ENCODE measurements at places on chromosomes 13 and 19. TPM values are rescaled to one million over a fixed set of nuclear protein-coding genes. Genes with fewer than 3 reads are reported as not detected.

The RB1 gene
- 87.3 TPM for total RNA-seq

The XAB2 gene
- 52.3 TPM for total RNA-seq

- peak; percentile 35 for DNase-seq
Measured at GRCh38 chr13:24215126-24215525, 54.6 kb downstream of the SPATA13 start.

The LYL1 gene
- total RNA-seq: 1.7 TPM

The FAM83E gene
- not detected for total RNA-seq

DNA sequence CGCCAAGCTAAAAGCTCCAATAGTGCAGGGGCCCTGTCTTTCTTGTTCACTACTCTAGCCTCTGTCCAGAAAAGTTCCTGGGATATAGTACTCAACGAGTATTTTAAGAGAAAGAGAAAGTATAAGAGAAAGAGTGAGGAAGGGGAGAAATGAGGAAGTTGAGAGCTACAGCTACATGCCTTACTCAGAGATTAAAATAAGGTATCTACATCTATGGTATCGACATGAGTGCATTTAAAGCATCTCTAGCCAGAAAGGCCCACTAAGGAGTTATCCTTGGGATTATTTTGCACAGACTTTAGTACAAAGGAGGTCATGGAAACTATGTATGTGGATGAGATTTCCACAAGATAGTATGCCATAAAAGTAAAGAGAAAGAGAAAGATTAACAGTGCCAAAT is 28.5 kb downstream of the MYCBP2 start:
- no peak for DNase-seq

DNA sequence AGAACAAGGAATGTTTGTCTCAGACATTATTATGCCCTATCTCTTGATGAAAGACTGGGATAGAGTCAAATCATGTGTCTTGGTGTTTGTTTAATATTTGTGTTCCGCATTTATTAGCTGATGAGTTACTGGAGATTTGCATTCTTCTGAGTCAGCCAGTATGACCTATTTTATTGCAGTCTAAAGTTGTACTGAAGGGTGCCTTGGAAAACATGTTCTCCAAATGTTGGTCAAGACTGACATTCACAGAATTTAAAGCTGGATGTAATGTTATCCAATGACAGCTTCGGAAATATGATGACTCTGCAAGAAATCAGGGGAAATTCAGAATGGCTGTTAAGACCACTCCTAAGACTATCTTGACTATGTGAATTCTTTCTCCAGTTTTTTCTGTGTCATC is 134.0 kb downstream of the KCNRG start:
- DNase-seq: peak; percentile 48

The PPFIA3 gene
- 2.6 TPM for total RNA-seq

The MYH14 gene
- total RNA-seq: 0.85 TPM

DNA sequence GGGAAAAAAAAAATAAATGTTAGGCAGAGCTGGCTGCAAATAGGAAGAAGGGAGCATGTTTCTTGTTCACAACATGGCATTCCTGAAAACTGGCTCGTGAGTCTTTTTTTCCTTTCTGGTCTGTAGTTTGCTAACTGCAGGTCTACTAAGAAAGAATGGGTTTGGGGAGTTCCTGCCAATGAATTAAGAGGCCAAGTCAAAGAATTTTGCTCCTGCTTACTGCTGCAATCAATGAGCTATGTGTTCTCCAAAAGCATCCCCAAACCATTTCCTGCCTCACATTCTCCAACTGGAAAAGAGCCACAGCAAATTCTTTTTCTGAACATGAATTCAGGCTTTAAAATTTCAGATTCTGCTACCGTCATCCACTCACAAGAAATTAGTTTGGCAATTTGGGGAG is 88.6 kb downstream of the DCT start:
- no peak for DNase-seq

The TMEM161A gene
- total RNA-seq: 14.1 TPM

DNA sequence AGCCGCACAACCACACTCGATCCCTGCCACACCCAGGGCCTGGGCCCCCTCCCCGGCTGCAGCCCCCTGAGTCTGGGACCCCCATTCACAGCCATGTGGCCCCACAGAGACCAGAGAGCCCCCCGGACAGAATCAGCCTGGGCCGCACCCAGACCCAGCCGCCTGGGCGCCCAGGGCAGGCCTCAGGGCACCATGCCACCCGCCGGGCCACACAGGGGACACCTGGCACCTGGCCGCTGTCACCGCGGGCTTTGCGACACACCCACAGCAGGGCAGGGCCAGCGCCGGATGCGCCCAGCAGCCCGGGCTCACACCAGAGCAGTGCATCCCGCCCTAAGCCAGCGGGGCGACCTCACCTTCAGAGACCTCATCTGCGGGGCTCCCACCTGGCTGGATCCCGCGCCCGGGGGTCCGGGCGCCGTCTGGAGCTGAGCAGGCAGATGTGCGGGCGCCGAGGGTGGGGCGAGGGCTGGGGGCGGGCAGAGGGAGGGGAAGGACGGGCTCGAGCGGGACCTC is 443 bp downstream of the TBXA2R start:
- no peak for DNase-seq

DNA sequence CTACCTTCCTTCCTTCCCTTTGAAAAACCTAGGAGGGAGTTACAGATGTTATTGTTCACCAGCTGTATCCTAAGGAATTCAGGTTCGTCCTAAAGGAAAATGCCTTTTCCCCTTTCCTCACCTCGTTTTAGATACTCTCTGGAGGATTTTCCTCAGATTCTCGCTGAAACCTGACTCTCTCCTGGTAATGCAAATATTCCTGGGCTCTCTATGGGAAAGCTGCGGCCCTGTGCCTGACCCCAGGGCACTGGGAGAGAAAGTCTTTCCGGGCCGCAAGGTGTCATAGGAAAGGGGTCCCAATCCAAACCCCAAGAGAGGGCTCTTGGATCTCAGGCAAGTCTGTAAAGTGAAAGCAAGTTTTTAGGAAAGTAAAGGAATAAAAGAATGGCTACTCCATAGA is 13.1 kb upstream of the OR1M1 start:
- DNase-seq: no peak

DNA sequence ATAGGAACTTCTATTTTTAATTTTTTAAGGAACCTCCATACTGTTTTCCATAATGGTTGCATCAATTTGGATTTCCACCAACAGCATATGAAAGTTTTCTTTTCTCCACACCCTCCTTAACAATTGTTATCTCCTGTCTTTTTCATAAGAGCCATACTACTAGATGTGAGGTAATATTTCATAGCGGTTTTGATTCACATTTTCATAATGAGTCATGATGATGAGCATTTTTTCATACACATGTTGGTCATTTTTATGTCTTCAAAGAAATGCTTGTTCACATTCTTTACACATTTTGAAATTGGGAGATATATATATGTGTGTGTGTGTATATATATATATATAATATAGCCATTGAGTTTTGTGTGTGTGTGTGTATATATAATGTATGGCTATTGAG is 420.3 kb upstream of the PCDH9 start:
- no peak for DNase-seq

DNA sequence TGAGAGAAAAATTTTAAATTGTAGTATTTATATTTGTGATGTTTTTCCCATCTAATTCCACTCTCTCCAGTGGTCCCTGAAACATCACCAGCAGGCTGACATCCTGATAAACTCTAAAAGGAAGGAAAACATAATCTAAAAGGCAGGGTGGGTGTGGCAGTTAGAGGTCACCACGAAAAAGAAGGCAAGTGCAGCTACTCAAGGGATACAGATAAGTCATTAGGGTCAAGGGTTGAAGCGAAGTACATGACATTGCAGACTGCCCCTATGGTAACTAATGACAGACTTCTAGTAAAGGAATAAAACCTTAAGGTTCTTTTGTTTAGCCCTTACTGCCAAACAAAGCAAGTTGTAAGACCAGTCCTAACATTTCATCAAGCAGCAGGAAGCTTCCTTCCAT is 6.0 kb upstream of the NEK3 start:
- no peak for DNase-seq

The SELENOV gene
- total RNA-seq: not detected

- DNase-seq: peak; percentile 48
Measured at GRCh38 chr19:35671818-35672217, 5.5 kb downstream of the UPK1A start.

The ERCC5 gene
- 78.0 TPM for total RNA-seq

The PSPN gene
- 0.69 TPM for total RNA-seq

GRCh38 chr13:41311406-41312175 is 524 bp downstream of the NAA16 start:
- DNase-seq: no peak

The ZNF677 gene
- 7.1 TPM for total RNA-seq

The PEAK3 gene
- 0.05 TPM for total RNA-seq

The ZNF701 gene
- 13.5 TPM for total RNA-seq

DNA sequence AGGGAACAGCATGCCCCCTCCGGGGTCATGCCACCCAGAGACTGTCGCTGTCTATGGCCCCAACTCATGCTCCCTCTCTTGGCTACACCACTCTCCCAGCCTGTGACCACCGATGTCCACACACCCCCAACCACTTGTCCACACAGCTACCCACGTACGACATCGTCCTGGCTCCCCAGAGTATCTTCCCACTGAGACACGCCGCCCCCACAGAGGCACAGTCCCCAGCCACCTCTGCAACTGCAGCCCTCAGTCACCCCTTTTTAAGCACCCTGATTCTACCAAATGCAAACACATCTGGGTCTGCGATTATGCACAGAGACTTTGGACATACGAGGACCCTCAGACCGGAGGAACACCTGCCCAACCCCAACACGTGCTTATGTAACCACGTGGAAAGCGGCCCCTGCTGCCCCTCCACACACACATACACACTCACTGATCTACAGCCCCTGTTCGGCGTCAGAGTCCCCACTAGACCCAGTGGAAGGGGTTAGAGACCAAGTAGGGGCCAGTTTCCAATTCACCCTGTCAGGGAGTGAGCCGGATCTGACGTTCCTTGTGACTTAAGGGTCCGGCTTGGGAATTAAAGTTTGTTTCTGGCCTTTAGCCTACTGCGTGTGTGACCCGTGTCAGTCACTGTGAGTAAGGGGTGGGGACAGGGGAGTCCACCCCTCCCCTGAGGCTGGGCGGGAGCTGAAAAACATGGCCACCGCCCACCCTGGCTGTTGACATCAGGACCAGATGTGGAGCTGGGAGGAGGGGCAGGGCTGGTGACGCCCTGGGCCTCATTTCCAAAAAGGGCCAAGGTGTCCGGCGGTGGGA is 11.9 kb upstream of the AXL start:
- DNase-seq: no peak

DNA sequence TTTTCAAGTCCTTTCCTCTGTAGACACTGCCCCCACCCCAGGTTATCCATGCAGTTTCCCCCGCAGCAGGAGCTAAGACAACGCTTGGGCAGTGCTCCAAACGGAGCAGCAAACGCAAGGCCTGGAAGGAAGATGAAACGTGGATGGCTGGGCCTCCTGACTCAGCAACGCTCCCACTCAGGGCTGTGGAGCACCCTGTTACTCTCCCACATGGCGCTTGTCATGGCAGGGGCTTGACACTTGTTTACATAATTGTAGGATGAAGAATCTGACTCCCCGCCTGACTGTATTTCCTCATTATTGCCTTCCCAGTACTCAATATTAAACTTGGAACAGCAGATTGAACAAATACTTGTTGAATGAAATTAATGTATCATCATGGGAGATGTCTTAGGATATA is 799 bp upstream of the C1QTNF9B start:
- no peak for DNase-seq

DNA sequence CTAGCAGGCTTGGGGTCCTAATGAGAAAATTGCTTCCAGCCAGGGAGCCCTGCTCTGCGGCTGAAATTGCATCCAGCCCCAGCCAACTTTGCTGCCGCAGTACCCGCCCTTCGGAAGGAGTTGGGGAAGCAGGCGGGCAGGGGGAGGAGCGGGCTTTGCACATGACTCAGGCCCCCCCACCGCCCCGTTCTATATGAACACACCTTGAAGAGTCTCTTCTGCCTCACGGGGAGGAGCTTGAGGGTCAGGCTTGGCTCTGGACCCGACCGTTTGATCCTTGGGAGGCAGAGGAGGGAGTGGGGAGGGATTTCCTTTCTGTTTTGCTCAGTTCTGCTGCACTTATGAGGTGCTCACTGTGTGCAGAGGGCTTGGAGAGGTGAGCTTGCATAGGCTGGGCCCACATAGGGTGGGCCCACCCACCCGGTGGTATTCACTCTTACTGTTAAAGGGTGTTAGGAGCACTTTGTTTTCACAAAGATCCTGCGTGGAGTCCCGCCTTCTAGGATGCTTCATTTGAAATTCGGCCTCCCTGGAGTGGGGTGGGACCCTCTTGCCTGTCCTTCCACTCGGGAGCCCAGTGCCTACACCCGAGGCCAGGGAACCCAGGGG is 46.5 kb downstream of the LYL1 start:
- peak; percentile 12 for DNase-seq

GRCh38 chr19:29677001-29677817 is 11.9 kb downstream of the PLEKHF1 start:
- DNase-seq: no peak

GRCh38 chr19:18506101-18506930 is 15.6 kb downstream of the ELL start:
- no peak for DNase-seq

- no peak for DNase-seq
Measured at GRCh38 chr13:112096959-112097358, 30.0 kb downstream of the SOX1 start.

The OR7C1 gene
- not detected for total RNA-seq

DNA sequence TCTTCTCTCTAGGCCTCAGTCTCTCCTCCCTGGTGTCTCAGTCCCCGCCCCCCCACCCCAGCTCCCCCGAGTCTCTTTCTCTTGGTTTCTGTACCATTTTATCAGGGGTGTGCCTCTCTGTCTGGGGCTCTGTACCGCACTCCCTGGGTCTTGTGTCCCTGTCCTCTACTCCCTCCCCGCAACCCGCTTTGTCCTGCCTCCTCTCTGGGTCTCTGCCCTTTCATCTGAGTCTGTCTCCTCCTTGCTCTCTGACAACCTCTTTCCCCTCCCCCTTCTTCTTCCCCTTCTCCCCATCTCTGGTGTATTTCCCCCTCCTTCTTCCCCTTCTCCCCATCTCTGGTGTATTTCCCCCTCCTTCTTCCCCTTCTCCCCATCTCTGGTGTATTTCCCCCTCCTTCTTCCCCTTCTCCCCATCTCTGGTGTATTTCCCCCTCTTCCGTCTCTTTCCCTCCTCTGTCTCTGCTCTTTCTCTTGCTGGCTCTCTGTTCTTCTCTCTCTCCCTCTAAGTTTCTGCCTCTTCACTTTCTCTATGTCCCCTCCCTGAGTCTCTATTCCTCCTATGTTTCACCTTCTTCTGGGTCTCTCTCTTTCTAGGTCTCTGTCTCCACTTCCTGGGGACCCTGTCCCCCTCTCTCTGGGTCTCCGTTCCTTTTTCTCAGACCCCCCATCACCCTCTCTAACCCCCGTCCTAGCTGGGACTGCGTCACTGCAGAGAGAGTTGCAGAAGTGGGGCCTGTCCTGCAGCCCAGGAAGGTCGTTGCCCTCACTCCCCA is 2.2 kb upstream of the KCNC3 start:
- no peak for DNase-seq

- no peak for DNase-seq
Measured at GRCh38 chr13:46637213-46637612, 84.2 kb downstream of the LRCH1 start.

The TPRX1 gene
- total RNA-seq: not detected

DNA sequence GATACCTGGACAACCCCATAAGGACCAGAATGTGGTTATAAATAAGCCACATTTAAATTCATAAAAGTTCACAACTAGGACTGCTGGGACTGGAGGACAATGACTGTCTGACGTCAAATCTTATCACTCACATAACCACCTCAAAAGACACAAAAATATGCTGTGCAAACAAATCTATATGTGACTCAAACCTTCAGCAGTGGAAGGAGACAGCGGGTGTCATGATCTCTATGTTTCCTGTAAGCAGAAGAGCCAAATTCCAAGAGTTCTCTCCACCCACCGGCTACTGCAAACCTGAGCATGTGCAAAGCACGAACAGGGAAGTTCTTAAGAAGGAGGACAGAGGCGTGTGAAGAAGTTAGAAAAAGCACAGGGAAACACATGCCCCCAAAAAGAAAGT is 113.2 kb downstream of the MYCBP2 start:
- DNase-seq: no peak
